GM06990 (cell line): ENCODE measurements at places on chromosomes 7 and 10.

DNA sequence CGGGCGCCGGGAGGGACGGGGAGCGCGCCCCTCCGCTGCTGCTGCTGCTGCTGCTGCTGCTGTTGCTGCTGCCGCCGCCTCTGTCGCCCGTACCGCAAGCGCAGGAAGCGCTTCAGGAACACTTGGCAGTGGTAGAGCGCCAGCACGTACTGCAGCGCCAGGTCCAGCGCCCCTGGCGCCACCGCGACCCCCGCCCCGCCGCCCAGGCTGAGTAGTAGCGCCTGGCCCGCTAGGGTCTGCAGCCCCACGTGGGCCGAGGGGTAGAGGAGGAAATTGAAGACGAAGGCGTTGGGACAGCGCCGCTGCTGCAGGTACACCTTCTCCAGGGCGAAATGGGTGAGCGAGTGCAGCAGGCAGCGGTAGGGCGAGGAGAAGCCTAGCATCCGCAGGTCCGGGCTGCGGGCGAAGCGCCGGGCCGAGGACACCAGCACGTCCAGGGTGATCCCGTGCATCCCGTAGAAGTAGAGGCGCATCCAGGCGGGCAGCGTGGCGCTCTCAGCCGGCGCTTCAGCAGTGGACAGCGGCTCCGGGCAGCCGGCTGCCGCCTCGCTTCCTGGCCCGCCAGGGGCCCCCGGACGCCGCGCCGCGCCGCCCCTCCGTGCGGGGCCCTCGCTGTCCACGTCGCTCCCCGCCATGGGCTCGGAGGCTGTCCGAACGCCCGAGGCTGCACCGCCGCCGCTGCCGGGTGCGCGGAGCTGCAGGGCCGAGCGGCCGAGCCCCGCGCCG lies at the start of gene TMEM229A:
TMEM229A (minus strand) TSS at position 699 of the 726 bp plus-strand sequence; CDS start at position 635, 64 bp downstream.
- peak; percentile 33 for DNase-seq

DNA sequence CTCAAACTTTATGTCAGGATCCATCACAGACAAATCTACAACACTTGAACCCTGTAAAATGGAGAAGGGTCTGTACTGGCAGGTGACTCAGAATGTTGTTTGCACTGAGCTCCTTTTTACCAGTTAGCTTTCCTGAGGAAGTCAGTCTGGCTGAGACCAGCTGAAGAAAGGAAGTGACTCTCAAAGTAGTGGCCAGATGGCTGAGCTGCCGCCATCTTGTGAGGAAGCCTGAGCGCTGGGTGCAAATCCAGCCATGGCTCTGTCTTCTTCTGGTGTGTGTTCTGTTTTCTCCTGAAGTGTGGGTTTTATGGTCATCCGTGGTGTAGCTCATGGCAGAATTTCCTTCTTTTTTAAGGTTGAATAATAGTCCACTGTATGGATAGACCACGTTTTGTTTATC lies 25.5 kb upstream of the ECHDC3 start:
- no peak for DNase-seq

DNA sequence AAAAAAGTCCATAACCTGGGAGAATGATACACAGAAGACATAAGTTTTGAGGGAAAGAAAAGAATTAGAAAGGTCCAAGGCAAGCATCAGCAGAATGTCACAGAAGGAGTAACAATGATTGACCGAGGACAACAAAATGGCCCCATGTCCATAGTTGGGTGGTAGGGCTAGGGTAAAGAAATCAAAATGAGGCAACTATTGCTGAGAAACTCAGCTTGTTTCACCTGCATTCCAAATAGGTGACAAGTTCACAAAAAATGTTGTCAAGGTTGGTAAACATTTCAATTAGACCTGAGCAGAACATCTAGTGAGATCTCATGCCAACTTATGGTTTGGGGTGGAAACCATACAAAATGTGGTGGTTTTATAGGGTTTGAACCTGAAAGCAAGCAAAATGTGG lies 22.8 kb upstream of the DLX6 start:
- no peak for DNase-seq

GRCh38 chr7:36349626-36350025 lies 40.0 kb upstream of the ANLN start:
- no peak for DNase-seq

DNA sequence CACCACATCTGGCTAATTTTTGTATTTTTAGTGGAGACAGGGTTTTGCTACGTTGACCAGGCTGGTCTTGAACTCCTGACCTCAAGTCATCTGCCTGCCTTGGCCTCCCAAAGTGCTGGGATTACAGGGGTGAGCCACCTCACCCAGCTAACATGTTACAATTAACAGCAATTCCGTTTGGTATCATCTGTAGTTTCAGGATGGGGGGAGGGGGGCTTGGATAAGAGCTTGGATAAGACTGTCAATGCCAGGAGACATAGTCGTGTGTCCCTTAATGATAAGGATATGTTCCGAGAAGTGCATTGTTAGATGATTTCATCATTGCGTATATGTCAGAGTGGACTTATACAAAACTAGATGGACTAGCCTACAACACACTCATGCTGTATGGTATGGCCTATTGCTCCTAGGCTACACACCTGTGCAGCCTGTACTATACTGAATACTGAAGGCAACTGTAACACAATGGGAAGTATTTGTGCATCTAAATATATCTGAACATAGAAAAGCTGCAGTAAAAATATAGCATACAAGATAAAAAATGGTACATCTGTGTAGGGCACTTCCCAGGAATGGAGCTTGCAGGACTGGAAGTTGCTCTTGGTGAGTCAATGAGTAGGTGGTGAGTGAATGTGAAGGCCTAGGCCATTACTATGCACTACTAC lies 103.9 kb upstream of the TNS3 start:
- DNase-seq = no peak

GRCh38 chr7:24896031-24896501 lies 83.9 kb downstream of the OSBPL3 start:
- peak; percentile 58 for DNase-seq

- no peak for DNase-seq
These were observed 4.4 kb upstream of the MYL7 start for GRCh38 chr7:44145479-44145968.

DNA sequence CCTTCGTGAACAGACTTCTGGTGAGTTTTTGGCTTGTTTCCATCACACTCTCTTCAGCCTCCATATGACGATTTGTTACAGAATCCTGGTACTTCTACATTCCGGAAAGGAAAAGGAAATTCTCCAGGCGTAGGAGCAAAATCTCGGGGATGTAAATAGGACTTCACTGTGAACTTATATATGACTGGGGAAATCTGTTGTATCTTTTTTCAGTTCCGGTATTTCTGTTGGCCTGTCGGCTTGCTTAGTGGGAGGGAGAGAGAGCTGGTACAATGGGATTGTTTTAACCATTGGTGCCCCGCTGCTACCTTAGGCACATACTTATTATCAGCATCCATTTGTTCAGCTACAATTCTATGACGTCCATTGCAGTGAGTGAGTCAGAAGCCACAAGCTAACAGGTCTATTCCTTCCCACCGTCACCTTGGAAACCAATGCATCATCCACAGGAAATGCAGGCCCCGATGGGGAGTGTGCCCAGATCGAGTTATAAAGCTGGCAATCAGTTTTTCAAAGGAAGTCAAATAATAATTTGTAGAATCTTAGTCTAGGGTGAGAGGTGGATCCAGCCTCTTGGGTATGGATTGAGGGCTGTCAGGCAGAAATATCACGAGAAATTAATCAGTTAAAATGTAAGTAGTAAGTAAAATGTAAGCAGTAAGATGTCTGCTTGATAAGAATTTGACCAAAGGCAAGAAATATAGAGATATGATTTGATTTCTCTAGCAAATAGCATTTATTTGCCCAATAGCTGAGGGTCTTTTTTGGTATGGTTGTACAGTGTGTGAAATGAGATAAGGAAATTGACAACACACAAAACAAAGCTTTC lies 92.0 kb upstream of the MKLN1 start:
- DNase-seq = no peak

- no peak for DNase-seq
These were observed 9.2 kb downstream of the GNA12 start for GRCh38 chr7:2834748-2835441.

- DNase-seq = no peak
These were observed 18.8 kb upstream of the CLDN12 start for GRCh38 chr7:90384433-90384832.

GRCh38 chr7:15131661-15132060 lies 229.1 kb upstream of the DGKB start:
- DNase-seq = no peak

DNA sequence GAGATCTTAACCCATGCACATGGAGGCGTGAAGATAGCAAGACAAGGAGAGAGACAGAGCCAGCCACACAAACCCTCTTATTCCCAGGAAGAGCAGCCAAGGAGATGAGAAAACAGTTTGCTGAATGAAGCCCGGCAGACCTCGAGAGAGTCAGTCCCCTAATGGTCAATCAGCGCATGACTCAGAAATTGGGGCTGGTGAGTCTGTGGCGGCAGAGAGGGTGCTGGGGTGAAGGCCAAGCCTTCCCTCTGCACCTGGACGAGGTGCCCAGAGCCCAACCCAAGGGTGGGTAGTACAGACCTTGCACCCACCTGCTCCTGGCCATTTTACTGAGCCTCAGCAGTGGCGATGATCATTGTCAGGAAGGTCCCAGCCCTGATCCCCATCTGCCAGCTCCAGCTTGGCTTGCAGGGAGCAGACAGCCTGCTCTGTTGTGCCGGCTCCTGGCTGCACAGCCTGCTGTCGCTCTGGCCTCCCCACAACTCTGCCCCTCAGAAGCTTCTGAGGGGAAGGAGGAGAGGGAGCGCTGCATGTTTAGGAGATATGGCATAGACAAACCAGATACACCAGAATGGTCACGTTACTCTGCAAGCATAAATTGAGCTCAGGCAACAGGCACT lies 256.6 kb downstream of the RPS24 start:
- no peak for DNase-seq

- DNase-seq = no peak
These were observed 55.9 kb downstream of the PNLIPRP2 start for GRCh38 chr10:116676633-116677032.

DNA sequence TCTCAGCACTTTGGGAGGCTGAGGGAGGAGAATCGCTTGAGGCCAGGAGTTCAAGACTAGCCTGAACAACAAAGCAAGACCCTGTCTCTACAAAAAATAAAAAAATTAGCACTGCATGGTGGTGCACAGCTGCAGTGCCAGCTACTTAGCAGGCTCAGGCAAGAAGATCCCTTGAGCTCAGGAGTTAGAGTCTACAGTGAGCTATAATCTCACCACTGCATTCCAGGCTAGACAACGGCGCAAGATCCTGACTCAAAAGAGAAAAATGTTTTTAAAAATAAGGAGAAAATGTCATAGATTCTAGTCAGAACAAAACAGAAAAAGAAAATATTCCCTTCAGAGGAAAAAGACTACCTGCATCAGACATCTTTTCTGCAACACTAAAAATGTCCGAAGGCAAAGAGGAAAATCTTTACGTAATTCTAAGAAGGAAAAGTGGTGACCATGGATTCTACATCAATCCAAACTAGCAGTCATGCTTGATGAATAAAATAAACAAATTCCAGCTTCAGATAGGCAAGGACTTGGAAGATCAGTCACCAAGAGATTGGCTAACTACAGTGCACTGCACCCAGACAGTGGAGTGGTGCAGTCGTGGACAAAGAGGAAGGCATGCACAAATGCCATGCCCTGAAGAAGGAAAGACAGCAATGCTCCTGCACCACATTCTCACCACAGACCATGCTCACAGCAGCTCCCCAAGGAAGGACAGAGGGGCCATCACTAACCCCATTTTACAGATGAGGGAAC lies 54.3 kb downstream of the ERCC6 start:
- no peak for DNase-seq

DNA sequence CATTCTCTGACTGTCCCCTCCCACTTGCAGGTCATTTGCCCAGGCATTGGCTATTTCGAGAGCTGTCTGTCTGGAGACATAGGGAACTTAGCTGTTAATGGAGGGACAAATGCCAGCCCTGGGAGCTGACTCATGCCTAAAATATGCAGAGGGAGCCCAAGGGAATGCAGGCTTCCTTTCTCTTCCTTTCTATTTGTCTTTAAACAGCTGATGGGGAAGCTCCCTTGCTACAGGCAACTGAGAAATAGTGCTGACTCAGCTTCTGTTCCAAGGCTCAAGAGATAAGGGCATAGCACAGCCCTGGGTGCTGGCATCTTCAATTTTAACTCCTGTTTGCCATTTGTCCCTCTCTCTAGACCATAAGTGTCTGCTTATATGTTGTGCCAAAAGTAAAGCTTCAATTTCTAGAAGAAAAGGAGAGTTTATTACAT lies 82.7 kb upstream of the C1GALT1 start:
- DNase-seq = no peak

DNA sequence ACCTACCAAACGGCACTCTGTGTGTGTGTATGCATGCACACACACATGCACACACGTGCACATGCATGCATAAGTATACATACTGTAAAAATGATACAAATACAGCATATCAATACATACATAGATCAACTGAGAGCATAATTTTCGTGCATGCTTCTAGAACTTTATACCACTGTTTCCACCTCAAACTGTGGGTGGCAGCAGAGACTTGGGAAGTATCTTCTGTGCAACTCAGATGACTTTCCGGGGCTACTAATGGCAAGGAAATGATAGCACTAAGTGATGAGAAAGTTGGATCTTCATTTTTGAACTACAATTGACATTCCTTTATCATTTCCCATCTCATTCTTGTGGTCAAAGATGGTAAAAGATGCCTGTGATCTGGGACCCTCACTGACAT lies 570.7 kb downstream of the REEP3 start:
- no peak for DNase-seq

GRCh38 chr7:90760892-90761291 lies 164.8 kb downstream of the CDK14 start:
- DNase-seq = no peak

- no peak for DNase-seq
These were observed 49.5 kb upstream of the ZNF138 start for GRCh38 chr7:64744680-64745079.

DNA sequence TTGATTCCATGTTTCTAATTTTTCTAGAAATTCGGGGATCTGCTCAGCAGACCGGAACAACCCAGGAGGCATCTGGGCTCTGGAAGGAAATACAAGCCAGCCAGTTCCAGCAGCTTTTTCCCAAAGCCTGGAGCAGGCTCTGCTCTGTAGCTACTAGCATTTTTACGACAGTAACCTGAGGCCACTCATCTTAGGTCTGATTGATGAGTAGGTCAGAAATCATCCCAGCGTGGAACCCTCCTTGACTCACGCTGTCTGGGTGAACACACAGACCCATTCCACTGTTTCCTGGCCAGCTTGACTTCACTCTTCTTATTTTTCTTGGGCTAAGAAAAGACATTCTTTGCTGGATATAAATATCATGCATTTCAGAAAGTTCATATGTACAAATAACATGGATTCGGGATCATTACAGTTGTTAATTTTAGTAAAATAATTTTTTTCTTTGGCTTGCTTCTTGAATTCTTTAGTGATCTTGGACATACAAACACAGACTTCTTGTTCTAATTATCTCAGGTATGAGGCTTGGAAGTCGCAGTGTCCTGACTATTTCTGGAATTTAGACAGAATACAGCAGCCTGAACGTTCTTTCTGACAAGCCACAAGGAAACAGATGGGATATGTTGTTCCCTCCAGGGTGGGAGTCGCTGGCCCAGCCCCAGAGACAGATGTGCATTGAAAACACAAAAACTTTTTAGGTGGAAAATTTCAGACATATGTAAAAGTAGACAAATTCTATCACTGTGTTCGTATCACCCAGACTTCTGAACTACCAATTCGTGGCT lies 54.6 kb upstream of the PITRM1 start:
- DNase-seq = no peak
